ENCODE measurements at places on chromosomes 13 and 19.
A peak's percentile ranks its signal among the peaks of the same experiment; 100 is the strongest.

DNA sequence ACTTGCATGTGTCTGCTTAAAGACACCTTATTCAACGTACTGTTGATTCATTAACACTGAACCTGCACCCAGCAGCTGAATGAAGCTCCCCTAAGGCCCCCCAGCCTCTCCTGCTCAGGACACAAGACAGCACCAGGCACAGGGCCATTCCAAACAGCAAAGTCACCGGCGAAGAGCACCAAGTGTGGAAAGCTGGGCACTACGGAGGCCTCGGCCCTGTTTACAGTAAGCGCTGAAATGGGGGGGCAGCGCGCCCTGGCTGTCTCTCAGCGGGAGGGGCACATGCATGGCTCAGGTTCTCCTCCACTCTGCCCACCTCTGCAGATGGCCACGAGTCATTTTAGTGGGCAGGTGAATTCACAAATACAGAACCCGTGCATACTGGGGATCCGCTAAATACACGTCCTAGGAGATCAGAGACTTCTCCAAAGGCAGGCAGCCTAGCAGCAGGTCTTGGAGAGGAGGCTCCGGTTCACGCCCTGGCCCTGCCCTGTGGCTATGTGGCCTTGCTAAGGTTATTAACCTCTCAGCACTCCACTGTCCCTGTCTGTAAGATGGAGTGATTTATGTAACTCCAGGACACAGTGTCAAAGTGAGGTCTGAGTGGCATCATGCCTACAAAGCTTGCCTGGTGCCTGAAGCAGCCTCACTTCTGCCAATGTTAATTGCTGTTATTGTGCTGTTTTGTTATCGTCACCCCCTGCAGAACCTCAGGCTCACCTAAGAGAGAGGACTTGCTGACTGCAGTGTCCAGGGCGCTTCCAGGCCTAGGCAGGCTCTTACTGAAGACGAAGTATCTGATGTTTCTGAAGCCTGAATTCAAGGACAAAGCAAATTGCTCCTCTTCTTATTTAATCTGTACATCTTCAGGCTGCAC, 207.4 kb upstream of the SOX1 start:
- DNase-seq = no peak

DNA sequence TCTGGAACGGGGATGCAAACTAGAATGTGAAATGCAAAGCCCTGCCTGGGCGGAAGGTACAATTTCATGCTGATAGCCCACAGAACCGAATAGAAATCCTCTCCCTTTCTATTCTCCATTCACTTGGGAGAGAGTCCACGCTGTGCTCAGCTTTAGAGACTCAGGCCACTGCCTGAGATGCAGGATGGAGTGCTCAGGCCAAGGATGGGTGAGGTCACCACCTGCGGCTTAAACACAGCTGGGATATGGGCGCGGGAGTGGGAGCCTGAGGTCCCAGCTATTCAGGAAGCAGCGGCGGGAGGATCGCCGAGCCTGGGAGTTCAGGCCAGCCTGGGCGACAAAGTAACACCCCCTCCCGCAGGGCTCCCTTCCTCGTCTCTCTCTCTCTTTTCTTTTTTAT, 446 bp upstream of the ZNF83 start:
- DNase-seq = no peak

- no peak for DNase-seq
Measured at GRCh38 chr13:57128909-57129308, 11.8 kb upstream of the PRR20A start.

GRCh38 chr13:39038569-39039030, 344 bp downstream of the NHLRC3 start:
- peak; percentile 19 for DNase-seq

GRCh38 chr13:42384265-42384664, 112.3 kb downstream of the AKAP11 start:
- DNase-seq = no peak

GRCh38 chr13:35855531-35856019, 275.6 kb downstream of the DCLK1 start:
- no peak for DNase-seq

DNA sequence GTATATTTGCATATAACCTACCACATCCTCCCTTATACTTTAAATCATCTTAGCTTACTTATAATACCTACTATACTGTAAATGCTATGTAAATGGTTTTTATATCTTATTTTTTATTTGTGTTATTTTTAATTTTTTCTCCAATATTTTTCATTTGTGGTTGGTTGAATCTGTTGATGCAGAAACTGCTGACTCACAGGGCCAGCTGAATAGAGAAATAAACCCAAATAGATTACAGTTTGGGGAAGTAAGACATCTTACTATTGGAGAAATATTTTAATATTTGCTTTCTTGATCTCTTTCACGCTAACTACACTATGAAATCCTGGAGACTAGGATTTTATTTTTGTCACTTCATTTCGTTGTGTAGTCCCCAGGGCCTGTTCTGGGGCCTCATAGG, 7.1 kb downstream of the SMAD9 start:
- DNase-seq = no peak

DNA sequence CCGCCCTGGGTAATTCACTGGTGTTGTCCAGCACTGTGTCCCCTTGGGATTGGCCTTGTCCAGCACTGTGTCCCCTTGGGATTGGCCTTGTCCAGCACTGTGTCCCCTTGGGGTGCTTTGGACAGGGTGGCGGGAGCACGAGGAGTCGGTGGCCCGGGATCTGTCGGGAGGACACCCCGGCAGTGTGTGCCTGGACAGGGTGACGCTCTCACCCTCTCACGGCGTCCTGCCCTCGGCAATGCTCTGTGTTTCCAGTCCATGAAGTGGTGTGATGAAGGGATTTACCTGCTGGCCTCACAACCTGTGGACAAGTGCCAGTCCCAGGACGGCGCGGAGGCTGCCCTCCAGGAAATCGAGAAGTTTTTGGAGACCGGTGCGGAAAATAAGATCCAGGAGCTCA, 29.9 kb upstream of the F7 start:
- no peak for DNase-seq

GRCh38 chr13:28539625-28540286, 44.8 kb upstream of the FLT1 start:
- no peak for DNase-seq

GRCh38 chr13:74289861-74290773, 155.9 kb upstream of the KLF12 start:
- peak; percentile 87 for DNase-seq

GRCh38 chr19:55459551-55459949, 1.9 kb downstream of the ISOC2 start:
- no peak for DNase-seq

DNA sequence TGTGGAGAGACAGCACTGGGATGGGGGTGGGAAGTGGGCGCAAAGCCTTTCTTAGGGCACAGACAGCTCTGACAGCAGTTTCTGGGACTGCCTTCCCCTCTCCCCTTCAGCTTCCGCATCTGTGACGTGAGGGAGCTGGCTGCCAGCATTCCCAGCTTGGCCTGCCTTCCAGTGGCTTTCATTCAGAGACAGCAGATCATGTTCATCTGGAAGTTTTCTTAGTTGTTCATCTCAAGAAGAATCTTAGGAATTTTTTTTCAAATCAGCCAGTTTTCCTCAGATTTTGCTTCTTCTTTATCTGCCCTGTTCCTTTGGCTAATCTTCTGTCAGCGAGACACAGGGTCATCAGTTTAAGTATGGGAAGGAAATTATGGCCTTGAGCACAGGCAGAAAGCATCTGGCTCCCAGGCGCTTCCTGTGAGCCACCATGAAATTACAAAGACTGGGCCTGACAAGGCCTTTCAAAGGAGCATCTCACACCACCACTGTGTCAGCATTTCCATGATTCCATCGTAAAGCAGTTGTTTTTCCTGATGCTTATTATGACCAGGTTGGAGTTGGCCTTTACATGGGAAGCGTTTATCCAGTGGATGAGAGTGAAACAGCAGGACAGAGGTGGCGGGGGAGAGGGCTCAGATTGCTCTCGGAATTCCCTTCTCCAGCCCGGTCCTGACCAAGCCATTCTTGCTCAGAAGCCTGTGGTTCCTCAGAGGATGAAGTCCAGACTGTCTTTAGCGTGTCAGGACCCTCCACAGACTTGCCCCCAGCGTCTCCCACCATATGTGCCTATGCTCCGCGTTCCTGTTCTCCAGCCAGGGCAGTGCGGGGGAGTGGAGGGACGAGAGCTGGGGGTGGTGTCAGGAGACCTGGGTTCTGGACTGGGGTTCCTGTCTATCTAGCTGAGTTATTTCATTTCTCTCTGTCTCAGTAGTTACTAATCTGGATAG, 43.6 kb downstream of the ARHGAP35 start:
- no peak for DNase-seq

DNA sequence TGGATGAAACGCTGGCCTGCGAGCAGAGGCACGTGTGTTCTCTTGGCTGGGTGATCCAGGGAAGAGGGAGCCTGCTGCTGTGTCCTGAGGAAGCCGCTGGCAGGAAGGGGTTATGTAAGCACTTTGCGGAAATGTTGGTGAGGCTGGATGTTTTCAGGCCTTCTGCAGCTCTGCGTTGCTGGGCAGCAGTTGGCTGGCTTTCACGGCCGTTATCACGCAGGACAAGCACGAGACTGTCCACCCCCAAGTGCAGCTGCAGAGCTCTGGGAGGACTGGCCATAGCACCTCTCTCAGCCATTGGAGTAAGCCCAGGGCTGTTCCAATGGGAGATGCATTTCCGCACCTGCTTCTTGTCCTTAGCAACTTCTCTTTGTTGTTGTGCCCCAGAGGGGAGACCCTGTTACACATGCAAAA, 146.9 kb upstream of the SOX21 start:
- no peak for DNase-seq

DNA sequence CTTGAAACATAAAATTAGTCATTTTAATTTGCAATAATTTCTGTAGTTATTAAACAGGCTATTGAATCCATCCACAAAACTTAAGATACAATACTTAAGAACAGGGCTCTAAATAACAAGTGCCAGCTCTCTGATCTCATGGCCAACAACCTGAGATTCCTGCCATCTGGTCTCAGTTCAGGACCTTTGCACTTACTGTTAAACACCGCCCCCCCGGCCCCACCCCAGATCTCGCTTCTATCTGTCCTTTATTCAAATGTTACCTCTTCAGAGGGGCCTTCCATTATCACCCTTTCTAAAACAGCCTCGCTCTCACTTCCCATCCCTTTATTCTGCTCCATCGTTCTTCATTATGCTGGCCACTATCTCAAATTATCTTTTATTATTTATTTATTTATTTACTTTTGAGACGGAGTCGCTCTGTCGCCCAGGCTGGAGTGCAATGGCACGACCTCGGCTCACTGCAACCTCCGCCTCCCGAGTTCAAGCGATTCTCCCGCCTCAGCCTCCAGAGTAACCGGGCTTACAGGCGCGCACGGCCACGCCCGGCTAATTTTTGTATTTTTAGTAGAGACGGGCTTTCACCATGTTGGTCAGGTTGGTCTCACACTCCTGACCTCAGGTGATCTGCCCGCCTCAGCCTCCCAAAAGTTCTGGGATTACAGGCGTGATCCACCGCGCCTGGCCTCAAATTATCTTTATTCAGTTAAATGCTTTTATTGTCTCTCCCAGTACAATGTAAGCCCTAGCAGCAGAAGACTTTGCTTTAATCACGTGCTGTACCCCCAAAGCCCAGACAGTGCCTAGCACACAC, 838 bp upstream of the SNRNP70 start:
- DNase-seq = no peak

DNA sequence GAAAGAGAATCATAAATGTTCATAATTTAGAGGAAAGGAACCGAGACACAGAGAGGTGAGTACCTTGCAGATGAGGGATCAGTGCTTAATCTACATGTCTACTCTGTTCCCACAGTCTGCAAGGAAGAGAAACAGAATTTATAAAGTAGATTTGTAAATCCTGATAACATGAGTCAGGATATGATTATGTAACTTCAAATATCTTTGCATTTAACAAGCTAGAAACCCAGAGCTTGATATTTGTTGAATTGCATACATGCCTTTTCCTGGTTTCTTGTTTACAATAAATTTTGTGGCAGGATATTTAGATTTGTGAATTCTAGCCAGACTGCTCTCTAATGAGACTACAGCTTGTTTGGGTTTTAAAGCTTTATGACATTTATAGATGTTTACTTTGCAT, 219.2 kb downstream of the ENOX1 start:
- no peak for DNase-seq

GRCh38 chr19:13850910-13851733, 25.8 kb upstream of the NANOS3 start:
- DNase-seq = no peak

DNA sequence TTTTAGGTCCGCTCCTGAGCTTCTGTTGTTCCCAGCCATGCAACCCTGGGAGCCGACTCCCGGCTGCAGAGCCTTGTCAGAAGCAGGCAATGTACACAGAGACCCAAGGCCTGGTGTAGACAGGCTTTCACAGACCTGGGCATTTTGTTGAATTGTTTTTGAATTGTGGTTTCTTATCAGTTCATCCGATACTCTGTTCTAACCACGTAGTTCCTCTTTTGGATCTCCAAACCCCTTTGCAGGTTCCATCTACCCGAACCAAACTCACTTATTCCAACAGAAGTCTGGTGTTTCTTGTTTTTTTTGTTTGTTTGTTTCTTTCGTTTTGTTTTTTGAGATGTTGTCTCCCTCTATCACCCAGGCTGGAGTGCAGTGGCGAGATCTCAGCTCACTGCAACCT, 6.3 kb upstream of the NLRP2 start:
- no peak for DNase-seq

DNA sequence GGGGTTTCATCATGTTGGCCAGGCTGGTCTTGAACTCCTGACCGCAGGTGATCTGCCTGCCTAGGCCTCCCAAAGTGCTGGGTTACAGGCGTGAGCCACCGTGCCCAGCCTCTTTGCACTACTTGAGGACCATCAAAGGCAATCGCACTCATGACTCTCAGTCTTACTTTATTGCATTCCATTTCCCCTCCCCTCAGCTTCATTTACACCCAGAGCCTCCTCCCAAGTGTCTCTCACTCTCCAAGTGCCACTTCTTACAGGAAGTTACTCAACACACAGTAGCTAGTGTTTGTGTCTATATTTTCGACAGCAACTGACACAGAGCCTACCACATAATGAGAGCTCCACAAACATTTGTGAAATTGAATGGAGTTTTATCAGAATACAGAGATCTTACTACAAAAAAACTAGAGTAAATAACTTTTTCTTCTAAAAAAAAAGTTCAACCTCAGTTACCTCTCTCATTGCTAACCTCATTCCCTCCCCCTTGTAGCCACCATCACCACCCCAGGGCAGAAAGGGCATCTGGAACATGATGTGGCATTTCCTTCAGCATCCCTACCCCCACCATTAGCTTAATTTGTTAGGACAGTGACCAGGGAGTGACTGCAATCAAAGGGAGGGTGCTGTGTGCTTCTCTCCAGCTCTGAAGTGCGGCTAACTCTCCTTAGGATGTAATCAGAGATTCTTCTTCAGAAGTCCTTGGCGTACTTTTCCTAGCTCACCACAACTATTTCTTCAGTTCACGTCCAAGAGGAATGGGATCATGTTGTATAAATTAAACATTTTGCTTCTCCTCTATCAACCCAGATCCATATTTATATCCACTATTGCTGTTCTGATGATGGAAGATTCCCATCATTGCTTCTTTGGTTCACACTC, 17.0 kb upstream of the RUBCNL start:
- DNase-seq = no peak

- no peak for DNase-seq
Measured at GRCh38 chr19:50434525-50434924, 1.8 kb downstream of the MYBPC2 start.

- no peak for DNase-seq
Measured at GRCh38 chr13:27170516-27171243, 931 bp downstream of the USP12 start.

GRCh38 chr19:28485292-28485691, 727.7 kb downstream of the UQCRFS1 start:
- DNase-seq = no peak
